Ureter (tissue), 1 donor: ENCODE measurements at places on chromosomes 1 and 21.

- no peak for DNase-seq
These were observed 633.5 kb downstream of the KIF26B start for GRCh38 chr1:245788269-245788668.

DNA sequence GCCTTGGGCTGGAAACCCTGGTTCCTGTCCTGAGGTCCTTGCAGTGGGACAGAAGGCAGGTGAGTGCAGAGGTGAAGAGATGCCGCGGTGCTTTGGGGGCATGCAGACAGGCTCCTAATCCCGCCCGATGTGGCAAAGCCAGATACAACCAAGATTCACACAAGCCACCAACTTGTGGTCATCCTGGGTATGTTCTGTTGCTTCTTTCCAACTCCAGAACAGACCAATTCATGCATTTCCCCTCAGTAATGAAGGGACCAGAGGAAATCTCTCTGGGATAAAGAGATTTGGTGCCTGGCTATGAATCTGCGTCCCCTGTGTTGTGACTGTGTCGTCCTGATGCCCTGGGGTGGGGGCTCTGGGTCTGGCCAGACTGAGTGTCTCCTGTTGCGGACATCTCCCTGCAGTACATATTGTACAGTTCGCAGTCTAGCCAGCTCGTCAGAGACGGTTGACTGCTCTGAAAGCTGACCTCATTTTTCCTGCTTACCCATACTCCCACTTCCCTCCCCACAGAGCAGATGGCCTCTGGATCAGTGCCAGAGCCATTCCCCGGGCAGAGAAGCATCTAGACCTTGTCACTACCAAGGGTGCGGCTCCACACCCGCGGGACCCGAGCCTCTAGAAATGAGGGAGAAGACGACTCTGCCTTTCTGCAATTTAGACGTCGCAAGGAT, 216.3 kb downstream of the KIF26B start:
- DNase-seq = no peak

DNA sequence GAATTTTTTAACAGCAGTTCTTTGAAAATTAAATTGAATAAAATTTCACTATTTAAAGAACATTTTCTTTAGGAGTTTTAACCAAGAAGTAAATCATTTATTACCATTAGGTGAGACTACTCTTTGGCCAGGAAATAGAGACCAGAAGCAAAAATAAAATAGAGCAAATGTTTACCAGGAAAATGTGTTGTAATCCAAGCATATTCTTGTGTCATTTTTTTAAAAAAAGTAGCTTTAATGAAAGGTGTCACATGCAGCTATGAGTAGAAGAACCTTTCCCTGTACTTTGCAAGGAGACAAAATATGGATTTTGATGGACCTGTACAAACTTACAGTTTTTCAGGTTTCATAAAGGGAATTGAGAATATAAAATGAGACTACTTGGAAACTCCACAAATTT, 140.8 kb downstream of the NFIA start:
- no peak for DNase-seq

GRCh38 chr1:202005958-202006357, 4.4 kb upstream of the ELF3 start:
- DNase-seq = no peak

DNA sequence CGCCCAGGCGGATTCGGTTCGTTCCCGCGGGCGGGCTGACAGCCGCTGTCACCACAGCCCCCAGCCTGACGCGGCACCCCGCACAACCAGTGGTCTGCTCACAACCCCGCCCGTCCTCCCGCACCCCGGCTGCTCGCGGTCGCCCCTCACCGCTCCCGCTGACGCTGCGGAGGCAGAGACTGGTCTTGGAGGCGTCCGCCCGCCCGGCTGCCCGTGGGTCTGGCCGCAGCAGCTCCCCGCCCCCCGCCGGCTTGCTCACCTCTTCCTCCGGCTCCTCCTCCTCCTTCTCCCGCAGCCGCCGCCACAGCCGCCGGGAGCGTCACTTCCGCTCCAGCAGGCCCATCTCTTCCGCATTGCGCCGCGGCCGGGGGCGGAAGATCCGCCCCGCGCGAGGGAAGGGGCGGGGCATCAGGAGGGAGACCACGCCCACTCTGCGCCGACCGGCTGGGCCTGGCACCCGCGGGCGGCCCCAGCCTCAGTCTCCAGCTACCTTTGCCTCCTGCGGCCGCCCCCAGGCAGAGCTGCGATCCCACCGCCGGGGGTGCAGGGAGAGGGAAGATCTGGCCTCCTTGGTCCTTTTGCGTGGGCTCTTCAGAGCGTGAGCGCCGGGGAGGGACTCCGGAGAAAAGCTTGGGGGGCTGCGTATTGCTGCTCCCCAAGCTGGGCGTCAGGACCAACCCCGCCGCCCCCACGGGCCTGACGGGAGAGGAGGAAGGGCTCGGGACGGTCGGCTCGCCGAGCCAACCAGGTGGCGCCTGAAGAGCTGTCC, at the start of gene SYNJ1:
SYNJ1 (minus strand) TSS at position 327 of the 769 bp plus-strand sequence. CDS start 1,118 bp downstream, outside the sequence.
- DNase-seq = peak; percentile 95
